ENCODE measurements at places on chromosomes 12 and 14.
A peak's percentile ranks its signal among the peaks of the same experiment; 100 is the strongest.

DNA sequence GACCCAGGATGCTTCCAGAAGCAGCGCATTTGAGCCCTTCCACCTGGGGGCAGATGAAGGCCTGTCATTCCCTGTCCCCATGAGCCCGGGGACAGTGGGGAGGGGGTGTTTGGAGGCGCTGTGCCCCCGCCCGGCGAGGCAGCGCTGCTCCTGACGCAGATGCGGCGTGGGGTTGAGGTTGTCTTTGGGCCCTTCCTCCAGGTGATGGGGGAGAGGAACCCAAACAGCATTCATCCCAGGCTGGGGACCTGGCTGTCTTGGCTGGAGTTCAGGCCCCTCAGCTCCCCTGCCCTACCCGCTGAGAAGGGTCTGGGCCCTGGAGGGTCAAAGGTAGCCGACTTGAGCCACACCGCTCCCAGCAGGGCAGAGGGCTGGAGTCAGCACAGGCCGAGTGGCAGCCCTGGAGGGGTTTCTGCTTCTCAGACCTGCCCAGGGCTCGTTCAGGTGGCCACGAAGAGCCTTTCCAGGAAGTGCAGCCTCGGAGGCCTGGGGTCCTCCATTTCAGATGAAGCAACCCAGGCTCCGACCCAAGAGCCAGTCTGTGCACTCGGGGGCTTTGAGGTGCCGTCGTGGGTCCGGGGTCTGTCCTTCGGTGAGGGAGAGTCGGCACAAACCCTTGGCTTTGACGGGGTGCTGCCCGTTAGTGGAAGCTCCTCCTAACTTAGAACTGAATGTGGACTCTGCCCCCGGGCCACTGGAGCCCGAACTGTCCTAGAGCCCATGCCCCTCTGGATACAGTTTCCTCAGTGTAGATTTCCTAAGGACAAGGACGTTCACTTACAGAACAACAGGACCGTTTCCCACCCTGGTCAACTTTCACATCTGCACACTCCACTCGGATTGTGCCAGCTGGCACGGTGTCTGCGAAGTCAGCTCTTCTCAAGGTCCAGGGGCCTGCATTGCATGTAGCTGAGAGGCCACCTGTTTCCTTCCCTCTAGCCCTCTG, 16.1 kb downstream of the ACADS start:
- no peak for DNase-seq

- DNase-seq, result no peak
Measured at GRCh38 chr14:53161758-53162435, 8.8 kb upstream of the DDHD1 start.

- no peak for DNase-seq
Measured at GRCh38 chr14:72565149-72565559, 328.7 kb downstream of the DPF3 start.

- peak; percentile 26 for DNase-seq
Measured at GRCh38 chr14:36981832-36982529, 190.4 kb downstream of the SLC25A21 start.

GRCh38 chr12:3962631-3963483, 89.7 kb upstream of the PARP11 start:
- no peak for DNase-seq

- DNase-seq, result no peak
Measured at GRCh38 chr14:89418452-89418851, 1.4 kb upstream of the FOXN3 start.

DNA sequence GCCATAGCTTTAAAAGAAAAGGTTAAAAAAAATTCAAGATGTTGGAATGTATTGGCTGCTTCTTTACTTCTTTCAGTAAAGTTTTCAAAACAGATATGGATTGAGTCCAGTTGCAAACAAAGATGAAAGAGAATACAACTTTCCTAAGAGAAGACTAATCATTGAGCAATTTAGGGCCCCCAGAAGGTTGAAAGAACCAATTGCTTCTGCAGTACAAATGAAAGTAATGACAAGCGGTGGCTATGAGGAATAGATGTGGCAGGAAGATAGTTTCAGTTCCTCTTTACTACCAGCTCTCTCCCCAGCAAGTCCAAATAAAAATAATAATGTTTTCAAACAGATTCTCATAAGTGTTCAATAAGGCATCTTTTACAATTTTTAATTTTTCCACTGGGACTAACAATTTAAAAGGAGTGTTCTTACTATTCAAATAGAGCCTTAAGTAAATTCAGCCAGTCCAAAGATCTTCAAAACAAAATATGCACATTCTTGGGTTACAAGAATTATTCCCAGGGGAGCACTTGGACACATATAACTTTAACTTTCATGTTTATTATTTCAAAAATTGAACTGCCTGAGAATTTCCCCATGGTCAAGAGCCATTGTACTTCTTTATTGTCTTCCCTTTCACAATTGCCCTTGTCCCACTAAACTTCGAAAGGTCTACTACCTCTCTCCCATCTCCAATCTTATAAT, 62.3 kb upstream of the PPP1R12A start:
- DNase-seq, result no peak

GRCh38 chr14:55340482-55340881, 69.3 kb downstream of the FBXO34 start:
- no peak for DNase-seq

- DNase-seq, result no peak
Measured at GRCh38 chr12:93087840-93088610, 158.9 kb upstream of the EEA1 start.

- DNase-seq, result no peak
Measured at GRCh38 chr14:103366741-103367140, 18.5 kb upstream of the MARK3 start.

GRCh38 chr12:63821781-63822251, 22.7 kb upstream of the SRGAP1 start:
- peak; percentile 16 for DNase-seq

- DNase-seq, result no peak
Measured at GRCh38 chr14:23033251-23033727, 1.4 kb downstream of the PSMB5 start.

GRCh38 chr12:71134405-71134804, 23.4 kb downstream of the TSPAN8 start:
- DNase-seq, result no peak

DNA sequence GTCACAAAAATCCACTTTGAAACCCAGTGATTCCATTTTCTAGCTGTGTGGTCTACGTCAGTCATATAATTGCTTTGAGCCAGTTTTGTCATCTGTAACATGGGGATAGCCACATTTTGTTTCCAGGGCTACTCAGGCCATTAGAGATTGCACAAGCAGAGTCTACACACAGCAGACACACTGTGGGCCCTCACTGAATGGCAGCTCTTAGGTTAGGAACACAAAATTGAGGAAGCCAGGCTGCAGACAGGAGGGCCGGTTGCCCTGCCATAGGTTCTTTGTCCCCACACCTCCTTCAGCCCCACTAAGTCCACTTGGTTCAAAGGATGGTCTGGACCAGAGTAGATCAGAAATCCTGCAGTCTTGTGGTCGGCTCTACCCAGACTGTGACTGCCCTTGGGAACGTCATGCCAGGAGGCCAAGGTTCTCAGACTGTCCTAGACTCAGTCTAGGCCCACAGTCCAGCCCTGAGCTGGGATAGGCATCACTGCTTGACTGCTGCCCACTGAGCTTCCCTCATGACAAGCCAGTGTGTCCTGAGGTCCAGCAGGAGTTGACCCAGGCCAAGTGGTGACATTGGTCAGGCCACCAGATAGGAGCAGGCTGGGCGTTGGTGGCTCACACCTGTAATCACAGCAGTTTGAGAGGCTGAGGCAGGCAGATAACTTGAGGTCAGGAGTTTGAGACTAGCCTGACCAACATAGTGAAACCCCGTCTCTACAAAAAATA, 3.8 kb upstream of the MYH7 start:
- DNase-seq, result no peak

DNA sequence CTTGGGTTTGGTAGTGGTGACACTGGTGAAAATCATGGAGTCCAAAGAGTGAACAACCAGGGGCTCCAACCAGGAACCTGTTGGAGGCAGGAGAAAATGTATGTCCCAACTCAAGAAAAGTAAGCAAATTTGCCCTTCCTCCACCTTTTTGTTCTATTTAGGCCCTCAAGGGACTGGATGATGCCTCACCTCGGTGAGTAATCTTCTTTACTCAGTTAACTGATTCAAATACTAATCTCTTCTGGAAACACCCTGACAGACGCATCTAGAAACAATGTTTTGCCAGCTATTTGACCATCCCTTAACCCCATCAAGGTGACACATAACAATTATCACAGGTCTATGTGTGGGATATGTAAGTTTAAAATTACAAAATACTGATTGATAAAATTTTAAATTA, 272.4 kb upstream of the FOXG1 start:
- no peak for DNase-seq

DNA sequence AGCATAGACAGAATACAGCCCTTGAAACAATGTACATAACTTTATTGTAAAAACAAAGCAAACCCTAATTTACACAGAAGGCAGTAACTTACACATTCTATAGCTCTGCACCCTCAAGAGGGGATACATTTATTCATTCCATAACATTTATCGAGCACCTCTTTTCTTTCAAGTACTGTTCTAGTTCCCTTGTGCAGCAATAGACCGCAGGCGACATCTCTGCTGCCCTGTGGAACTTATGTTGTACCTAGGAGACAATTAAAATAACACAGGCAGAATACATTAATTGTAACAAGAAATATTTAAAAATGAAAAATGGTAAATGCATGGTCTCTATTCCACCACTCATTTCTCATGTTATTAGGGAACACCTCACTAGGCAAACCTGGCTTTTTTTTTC, 1.4 kb upstream of the ARHGDIB start:
- DNase-seq, result no peak

DNA sequence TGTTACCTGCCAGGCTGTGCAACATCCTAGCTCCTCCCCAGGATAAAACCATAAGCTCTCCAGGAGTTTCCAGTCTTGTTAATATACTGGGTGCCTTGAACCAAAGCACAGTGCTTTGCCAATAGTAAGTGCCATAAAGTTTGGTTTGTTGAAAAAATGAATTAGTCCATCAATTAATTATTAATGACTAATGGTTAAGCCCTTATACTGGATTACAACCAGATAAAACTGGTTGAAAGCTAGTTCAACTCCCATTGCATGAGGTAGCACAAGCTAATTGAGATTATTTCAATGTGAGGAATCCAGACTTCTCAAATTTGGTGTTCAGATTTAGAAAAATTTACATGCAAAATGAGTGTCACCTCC, 1.6 kb upstream of the KRT3 start:
- DNase-seq, result no peak

- peak; percentile 81 for DNase-seq
Measured at GRCh38 chr14:25049568-25050268, at the start of gene STXBP6. STXBP6 (minus strand) TSS chr14:25050147; CDS start chr14:24974818, 75,329 bp downstream.

- DNase-seq, result no peak
Measured at GRCh38 chr12:24191117-24191516, 241.6 kb upstream of the SOX5 start.

GRCh38 chr12:45543887-45544286, 185.6 kb upstream of the ARID2 start:
- peak; percentile 81 for DNase-seq

DNA sequence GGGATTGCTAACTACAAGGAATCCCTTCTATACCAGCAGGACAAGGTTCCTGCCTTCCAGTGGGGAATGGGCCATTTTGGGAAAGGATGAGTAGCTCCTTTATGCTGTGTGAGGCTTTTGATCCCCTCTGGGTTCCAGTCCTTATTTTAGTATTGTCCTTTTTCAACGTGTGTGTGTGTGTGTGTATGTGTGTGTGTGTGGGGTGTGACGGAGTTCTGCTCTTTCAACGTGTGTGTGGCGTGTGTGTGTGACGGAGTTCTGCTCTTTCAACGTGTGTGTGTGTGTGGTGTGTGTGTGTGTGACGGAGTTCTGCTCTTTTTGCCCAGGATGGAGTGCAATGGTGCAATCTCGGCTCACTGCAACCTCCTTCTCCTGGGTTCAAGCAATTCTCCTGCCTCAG, 27.4 kb downstream of the RAB35 start:
- no peak for DNase-seq

DNA sequence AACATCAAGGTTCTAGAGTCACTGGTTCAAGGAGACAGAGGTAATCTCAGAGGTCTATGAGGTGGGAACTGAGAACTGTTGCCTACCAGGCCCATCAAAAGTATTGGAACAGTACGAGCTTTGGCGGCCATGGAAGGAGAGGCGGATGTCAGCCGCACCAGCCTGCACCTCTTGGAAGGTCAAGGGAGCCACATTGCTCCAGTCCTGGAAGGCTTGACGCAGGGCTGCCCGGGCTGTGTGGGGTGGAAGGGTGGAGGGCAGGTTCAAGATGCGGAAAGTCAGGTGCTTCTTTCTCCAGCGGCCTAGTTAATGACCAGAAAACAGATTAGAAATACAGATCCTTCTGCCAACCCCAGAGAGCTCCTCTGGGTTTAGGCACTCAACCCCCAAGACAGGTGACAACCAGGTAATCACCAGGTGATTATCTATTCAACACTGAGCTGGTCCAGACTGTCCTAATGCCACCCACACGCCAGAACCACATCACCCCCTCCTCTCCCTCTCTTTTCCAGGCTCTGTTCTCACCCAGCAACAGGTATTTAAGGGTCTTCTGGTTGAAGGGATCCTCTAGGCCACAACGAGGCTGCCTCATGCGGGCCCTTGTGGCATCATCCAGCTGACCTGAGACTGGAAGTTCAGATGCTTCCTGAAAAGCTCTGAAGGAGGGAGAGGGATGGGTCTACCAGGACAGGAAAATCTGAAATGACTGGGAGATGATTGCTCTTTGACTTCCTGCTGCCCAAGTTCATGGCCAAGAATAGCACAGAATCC, 2.0 kb downstream of the MMP19 start:
- DNase-seq, result no peak

GRCh38 chr12:93802293-93802692, 125.1 kb downstream of the CRADD start:
- no peak for DNase-seq

- DNase-seq, result no peak
Measured at GRCh38 chr14:37617864-37618365, 22.5 kb downstream of the TTC6 start.

DNA sequence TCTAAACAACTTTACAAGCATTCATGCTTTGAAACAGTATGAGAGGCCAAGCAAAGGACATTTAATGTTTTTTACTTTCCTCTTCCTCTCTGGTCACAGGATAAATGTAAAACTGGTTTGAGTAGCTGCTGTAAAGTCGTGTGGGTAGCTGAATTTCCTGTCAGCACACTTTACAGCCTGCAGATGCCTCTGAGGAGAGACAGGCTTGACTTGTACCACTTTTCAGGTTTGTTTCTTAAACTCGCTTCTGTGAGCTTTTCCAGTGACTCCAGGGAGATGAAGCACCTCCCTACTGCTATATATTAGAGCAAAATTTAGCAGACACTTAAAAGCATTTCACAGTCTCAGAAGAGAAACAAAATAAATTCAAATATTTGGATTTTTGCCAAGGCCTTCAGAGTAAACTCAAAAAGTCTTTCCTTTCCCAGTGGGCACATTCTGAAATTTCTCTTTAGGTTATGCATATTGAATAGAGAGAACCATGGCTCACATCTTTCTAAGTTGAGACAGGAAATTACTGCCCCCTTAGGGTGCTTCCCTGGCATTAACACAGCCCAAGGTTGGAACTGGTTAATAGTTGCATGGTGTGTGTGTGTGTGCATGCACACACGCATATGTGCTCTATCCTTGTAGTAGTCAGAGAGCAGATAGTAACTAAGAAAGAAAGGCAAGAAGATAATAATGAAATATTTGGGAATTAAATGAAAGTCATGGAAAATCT, 557.3 kb upstream of the MIS18BP1 start:
- DNase-seq, result no peak

GRCh38 chr12:120234643-120235368, 30.7 kb downstream of the PXN start:
- peak; percentile 83 for DNase-seq
